Astrocyte of the hippocampus (primary cell): ENCODE measurements at places on chromosomes 6 and 20.

GRCh38 chr20:53996584-53997486 lies 73.6 kb downstream of the BCAS1 start:
- DNase-seq: no peak

- DNase-seq: peak; percentile 81
Measured at GRCh38 chr6:53673162-53673727, 7.7 kb upstream of the KLHL31 start.

DNA sequence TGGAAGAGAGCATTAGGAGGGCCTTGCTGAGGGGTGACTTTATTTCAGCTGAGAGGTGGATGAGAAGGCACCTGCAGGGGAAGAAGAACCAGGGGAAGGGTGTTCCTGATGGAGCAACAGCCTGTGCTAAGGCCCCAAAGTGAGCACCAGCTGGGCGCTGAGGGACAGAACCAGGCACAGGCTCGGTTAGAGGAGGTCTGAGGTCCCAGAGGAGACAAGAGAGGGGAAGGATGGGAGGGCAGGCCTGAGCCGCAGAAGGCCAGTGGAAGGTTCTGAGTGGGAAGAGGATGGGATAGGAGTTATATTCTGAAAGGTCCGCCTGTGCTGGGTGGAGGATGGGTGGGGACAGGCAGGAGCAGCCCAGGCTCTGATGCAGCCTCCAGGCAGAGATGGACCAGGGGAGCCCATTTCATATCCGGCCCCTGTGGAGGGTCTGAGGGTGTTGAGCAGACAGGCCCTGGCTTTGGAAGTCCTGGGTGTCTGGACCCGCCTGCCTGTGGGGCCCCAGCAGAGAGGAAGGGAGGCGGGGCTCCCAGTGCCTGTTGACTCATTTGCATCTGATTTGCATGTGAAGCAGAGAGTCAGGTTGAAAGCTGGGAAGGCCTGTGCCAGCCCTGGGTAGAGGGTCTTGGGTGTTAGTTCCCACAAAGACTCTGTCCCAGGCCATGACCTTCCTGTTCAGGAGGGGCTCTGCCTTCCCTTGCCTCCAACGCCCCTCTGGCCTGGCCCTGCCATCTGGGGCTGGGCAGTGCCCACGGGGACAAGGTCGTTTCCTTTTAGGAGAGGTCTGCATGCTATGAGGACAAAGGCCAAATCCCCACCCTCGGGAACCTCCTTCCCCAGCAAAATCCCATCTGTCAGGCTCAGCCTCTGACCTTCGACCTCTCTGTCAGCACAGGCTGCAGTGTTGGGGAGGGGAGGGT lies 10.6 kb upstream of the FAM110A start:
- DNase-seq: no peak

DNA sequence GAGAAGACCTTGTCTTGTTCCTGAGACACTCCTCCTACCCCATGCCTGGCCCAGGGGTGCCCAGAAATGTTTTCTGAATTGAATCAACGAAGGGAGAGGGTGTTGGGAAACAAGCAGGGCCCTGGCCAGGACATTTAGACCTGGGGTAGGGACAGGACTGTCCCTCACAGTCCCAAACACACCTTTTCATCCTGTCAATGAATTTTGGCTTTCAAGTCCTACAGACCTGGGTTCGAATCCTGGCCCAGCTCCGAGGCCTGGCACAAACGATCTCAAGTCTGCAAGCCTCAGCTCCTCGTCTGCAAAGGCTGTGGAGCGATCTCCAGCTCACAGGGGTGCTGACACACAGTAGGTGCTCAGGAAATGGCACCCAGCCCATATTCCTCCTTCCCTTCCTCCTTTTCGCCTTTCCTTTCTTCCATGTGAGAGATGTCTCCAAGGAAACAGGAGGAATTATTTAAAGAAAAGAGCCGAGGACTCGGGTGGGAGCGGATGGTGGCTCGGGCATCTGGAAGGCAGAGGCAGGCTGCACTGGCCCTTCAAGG lies 7.3 kb upstream of the DLGAP4 start:
- no peak for DNase-seq

- DNase-seq: no peak
Measured at GRCh38 chr20:31363295-31363694, 5.1 kb upstream of the DEFB118 start.

DNA sequence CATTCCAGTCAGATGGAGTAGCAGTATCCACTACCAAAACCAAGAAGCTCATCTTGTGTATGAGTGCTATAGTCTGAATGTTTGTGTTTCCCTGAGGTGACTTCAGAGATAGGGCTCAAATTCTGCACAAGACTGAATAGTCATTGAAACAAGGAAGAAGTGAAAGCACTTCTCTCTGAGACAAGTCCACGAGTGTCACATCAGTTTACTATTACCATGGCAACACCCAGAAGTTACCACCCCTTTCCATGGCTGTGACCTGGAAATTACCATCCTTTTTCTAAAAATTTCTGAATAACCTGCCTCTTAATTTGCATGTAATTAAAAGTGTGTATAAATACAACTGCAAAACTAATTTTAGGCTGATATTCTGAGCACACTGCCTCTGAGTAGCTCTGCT lies 682.1 kb upstream of the ADGRB3 start:
- no peak for DNase-seq

GRCh38 chr20:1879934-1880333 lies 15.3 kb upstream of the SIRPA start:
- DNase-seq: no peak

- peak; percentile 50 for DNase-seq
Measured at GRCh38 chr20:1844325-1845162, 50.7 kb upstream of the SIRPA start.

- DNase-seq: no peak
Measured at GRCh38 chr6:22254886-22255285, 42.0 kb downstream of the PRL start.

DNA sequence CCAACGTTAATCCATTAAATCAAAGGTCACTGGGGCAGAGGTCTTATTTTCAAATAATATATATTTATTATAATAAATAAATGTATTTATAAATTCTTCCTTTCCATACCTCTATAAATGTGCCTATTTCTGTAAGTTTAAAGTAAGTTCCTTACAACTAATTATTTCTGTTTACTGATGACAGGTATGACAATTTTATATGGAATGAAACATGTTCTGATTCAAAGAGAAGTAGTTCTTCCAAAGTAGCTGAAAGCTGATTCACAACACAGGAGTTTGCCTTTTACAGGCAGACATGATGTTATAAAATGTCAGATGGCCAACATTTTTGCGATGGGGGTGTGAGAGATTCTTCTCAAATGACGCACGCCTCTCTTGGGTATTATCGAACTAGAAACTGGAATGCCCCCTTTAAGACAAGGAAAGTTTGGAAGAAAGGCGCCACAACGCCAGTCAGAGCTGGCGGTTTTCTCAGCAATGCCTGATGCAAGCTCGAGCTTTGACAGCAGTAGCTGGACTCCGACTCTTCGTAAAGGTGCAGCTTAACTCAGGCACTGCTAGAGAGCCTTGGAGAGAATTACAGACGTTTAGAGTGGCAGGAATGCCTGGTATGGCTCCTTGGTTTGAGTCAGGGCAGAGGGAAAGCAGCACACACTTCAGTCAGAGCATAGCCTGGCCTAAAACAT lies 92.1 kb downstream of the FOXC1 start:
- DNase-seq: peak; percentile 90

DNA sequence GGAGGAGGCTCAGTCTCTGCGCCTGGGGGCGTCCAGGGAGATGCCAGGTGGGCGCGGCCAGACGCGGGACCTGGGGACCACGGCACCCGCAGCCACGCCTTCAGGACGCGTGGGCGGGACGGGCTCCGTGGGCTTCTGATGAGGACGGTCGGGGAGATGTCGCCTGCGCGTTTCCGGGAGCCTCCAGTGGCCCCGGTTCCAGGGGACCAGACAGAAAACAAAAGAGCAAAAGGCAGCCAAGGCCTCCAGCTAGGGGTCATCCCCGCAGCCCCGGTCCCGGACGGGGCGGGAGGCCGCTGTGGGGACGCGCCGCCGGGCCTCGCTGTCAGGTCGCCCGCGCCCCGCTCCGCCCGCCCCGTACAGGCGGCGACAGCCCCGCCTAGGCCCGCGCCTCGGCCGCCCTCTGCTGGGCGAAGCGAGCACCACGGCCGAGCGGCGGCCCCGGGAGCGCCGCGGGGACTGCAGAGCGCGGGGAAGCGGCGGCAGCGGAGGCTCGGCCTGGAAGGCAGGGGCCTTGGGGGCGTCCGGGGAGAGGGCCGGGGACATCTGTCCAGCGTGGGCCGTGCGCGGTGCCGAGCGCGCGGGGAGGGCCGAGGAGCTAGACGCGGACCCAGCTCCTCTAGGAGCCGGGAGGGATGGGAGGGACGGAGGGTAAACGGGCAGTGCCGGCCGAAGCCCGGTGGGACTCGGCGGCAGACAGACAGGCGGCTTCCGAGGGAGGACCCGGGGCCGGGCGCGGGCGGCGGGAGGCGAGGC lies 48.7 kb downstream of the TMEM242 start:
- peak; percentile 92 for DNase-seq

DNA sequence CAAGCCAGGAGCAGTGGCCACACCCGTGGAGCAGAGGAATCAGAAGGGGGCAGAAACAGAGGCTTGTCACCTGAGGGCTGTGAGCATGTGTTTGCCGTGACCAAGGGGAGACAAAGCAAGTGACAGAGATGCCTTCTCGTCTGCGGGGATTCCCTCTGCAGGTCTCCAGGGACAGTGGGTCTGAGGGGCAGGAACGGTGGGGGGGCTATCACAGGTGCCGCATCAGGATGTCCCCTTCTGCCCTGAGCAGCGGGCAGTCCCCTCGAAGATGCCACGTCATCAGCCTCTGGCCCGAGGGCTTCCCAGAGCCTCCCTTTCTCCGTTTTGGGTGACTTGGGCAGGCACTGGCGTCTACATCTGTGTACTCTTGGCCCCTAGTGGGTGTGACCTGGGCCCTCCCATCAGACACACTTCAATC lies 338.7 kb downstream of the PREX1 start:
- DNase-seq: no peak

GRCh38 chr6:139334806-139335446 lies 39.5 kb downstream of the CITED2 start:
- peak; percentile 77 for DNase-seq

- peak; percentile 26 for DNase-seq
Measured at GRCh38 chr6:99933129-99933528, 60.9 kb downstream of the MCHR2 start.

- DNase-seq: peak; percentile 72
Measured at GRCh38 chr20:33262658-33263065, 20.4 kb upstream of the BPIFB1 start.

DNA sequence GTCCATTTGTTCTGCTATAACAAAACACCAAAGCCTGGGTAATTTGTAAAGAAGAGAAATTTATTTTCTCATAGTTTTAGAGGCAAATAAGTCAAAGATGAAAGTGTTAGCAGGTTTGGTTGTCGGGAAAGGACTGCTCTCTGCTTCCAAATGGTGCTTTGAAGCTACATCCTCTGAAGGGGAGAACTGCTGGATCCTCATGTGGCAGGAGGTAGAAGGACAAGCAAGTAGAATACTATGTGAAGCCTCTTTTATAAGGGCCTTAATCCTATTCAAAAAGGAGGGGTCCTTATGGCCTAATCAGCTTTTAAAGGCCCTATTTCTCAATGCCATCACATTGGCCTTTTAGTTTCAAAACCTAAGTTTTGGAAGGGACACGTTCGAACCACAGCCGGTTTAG lies 826.0 kb upstream of the EPHA7 start:
- no peak for DNase-seq

DNA sequence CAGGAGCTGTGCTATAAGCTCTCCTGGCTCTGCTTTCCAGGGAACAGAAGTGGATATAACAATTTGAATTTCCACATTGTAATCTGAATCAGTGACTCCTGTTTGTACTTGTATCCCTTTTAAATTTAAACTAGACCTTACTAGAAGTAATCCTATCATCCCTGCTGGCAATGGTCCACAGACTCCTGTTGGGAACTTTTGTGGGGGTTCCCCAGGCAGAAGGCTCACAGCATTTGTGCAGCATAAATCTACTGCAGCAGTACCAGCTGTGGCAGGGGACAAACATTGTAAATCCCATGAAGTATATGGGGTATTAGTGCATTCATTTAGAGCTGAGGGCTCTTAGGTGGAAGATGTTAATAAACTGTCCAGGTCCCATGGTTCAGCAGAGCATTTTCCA lies 12.0 kb upstream of the PDCD2 start:
- DNase-seq: no peak

GRCh38 chr20:34578521-34578920 lies 20.0 kb downstream of the MAP1LC3A start:
- DNase-seq: no peak

DNA sequence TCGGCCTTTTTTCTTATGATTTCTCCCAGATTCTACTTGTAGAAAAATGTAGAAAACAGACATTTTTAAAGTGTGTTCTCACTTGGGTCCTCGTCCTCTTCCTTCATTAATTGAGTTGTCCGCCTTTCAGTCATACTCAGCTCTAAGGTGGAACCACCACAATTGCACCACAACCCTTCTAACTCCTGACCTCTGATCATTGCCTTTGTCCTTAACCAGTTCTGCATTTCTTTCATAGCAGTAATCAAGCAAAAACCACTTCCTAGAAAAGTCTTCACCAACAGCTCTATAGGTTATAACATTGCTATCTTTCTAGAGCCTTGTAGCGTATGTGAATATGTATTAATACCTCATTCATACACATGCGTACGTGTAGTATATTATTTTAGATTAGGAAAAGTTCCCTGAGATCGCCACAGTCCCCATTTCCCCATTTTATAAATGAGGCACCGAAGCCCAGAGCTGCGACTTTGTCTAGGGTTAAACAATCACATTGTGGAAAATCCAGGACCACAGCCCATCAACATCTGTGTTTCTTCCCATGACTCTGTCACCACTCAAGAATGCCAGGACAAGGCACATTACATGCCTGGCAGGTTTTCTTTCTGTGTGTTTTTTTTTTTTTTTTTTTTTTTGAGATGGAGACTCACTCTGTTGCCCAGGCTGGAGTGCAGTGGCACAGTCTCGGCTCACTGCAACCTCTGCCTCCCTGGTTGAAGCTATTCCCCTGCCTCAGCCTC lies 175.5 kb downstream of the BTBD3 start:
- peak; percentile 29 for DNase-seq

DNA sequence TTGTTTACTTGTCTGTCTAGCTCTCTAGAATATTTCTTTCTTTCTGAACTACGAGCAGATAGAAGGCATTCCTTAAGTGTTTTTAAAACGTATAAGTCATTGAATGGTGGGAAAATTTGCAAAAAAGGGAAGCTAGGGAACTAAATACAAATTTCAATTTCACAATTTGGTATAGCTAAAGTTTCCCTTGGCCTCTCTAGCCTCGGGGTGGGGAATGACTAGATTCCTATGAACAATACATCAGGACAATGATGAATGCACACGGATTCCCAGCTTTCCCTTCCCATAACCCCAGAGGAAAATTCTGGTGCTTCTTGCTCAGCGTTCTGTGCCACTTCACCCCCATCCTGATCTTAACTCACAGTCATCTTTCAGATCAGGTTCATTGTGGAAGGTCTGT lies 113.3 kb upstream of the ASF1A start:
- DNase-seq: no peak

- DNase-seq: peak; percentile 95
Measured at GRCh38 chr6:169905041-169905807, 153.8 kb downstream of the ERMARD start.

DNA sequence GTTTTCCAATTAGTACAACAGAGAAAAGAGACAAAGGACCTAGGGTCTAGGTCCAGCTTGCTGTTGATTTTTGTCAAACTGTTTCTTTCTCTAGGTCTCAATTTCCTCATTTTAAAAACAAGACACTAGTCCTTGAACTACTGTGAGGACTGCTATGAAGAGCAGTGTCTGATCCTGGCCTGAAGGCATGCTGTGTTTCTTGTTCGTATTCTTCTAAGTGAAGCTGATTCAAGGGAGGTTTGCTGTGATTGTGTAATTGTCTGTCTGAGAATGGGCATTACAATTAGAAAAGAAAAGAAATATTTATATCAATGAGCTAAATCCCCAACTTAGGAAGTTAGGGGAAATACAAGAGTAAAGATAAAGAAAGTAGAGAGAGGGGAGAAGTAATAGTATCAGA lies 228.2 kb upstream of the SUPT3H start:
- DNase-seq: no peak
